ENCODE measurements at places on chromosomes 12 and 14.
A peak's percentile ranks its signal among the peaks of the same experiment; 100 is the strongest.

DNA sequence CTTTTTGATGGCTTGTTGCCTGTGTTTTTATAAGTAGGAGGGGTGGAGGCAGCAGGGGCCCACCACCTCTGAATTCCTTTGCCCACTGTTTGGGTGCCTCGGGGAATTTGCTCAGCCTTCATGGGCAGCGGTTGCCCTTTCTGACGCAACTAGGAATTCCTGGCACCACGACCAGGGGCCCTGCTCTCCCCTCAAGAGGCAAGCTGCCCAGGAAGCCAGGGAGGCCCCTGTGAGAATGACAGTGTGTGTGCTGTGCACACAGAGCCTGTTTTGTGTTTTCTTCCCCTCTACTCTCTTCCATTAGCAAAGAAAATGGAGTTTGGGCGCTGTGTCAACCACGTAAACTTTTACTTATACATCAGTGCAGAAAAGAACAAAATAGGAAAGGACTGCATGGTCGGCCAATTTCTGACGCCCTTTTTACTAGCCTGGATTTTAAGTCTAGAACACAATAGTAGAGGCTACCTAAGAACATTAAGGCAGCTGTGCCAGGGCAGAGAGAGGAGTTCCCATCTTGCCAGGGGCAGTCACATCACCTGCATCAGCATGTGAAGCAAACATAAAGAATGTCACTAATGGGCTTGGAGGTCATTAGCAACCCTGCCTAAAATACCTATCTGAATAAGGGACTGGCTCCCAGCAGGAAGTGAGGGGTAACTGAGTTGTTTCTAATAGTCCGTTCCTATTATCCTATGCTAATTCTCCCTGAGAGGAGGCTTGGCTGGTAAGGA, 17.9 kb upstream of the PTGR2 start:
- peak; percentile 54 for DNase-seq

DNA sequence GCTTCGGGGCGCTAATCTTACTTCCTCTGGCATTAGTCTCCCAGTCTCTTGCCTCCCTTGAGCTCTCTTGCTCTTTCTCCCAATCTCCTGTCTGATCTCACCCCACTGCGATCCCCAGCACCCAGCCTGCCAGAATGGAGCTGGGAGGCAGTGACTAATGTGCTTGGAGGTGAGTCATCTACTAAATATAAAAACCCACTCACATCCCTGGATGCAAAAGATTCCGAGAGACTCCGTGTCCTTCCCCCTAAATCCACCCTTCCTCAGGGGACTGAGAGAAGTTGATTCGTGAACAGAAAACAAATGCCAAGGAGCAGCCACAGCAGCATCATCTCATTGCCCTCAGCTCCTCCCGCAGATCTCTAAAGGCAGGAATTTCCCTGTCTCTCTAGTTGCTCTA, 45.7 kb upstream of the KCNA5 start:
- DNase-seq = peak; percentile 99

DNA sequence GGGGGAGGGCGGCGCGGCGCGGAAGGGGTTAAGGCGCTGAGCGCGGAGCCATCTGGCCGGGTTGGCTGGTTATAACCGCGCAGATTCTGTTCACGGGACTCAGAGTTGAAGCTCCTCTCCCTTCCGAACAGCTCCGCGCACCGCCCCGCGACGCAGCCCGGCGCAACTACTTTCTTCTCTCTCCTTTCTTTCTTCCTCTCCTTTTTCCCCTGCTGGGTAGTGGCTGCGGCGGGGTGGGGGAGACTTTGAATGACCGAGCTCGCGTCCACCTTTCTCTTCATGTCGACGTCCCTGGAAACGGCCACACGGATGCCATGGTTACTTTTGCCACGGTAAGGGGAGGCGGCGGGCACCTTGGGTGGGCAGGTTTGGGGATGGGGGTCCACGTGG, at the start of gene NTF3:
NTF3 (plus strand) TSS at position 98 of the 390 bp plus-strand sequence; CDS start at position 315, 217 bp downstream.
- DNase-seq = peak; percentile 71

DNA sequence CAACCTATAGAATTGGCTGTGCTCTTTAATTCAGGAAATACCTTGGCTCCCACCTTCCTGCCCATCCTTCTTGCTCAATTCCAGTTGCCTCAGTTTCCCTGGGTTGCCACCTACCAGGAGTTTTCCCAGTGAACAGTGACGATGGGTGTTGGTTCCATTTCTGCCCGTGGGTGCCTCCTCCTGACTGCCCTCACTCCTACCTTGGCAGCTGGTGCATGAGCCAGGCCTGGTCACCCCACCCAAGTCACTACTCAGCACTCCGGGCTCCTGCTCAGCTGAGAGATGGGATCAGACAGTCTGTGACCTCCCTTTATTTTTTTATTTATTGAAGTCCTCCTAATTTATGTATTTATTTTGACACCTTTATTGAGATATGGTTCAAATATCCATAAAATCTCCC, 31.0 kb upstream of the PTGR2 start:
- no peak for DNase-seq

- DNase-seq = no peak
These were observed 663 bp downstream of the PTGER2 start for GRCh38 chr14:52314595-52315354.

GRCh38 chr14:36947362-36947761, 225.0 kb downstream of the SLC25A21 start:
- no peak for DNase-seq

DNA sequence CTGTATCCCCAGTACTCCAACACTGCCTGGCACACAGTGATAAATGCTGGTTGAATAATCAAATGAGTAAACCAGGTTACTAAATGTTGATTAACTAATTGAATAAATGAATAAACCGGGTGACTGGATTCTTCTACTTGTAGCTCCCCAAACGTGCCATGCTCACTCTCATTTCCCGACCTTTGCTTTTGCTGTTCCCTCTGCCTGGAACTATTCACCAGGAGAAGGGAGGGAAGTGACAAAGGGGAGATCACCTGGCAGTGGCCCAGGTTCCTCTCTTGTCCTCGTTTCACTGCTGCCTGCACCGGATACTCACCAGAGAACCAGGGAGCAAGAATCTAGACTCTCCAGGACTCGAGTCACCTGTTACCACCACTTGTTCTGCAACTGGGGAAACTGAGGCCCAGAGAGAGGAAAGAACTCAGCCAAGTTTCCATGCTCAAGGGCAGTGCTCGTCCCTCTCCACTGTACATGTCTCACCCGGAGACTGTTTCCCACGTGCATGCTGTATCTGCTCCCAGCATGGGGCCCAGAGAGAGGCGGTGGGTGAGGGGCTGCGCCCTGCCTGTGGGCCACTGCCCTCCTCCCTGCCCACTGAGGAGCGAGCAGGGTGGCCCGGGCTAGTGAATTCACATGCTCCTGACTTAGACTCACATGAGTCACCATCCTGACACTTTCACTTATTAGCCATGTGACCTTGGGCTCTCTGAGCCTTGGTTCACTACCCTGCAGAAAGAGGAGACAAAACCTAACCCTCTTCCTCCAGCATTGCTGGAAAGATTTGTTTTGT, 17.7 kb upstream of the POP5 start:
- DNase-seq = peak; percentile 36

GRCh38 chr14:26765301-26765700, 167.5 kb upstream of the NOVA1 start:
- peak; percentile 29 for DNase-seq

DNA sequence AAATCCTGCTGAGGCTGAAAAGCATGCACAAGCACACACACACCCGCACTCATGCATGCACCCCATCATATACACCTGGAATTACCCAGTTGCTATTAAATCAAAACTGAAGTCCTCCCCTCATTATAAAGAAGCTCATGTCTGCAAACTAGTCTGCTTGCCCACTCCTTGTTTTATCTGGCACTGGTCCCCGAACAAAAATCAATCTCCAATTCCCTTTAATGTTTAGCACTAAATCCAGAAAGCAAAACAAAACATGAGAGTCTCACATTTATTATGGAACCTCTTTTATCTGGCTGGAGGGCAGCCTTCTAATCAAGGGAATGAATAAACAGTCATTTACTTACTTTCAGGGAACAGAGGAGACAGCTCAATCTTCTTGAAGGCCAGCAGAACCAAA, 1093.4 kb upstream of the FLRT2 start:
- DNase-seq = no peak

- DNase-seq = peak; percentile 60
These were observed 73.1 kb upstream of the CEP83 start for GRCh38 chr12:94532490-94533422.

GRCh38 chr14:104877066-104877805, 12.2 kb downstream of the CEP170B start:
- DNase-seq = no peak

- DNase-seq = peak; percentile 95
These were observed 35.9 kb downstream of the ACADS start for GRCh38 chr12:120761519-120761934.

GRCh38 chr14:63383776-63384367, 65.1 kb upstream of the GPHB5 start:
- no peak for DNase-seq

- DNase-seq = no peak
These were observed 274.1 kb upstream of the DAAM1 start for GRCh38 chr14:58914279-58914855.

- DNase-seq = no peak
These were observed 66.4 kb downstream of the RFLNA start for GRCh38 chr12:124361074-124361970.

DNA sequence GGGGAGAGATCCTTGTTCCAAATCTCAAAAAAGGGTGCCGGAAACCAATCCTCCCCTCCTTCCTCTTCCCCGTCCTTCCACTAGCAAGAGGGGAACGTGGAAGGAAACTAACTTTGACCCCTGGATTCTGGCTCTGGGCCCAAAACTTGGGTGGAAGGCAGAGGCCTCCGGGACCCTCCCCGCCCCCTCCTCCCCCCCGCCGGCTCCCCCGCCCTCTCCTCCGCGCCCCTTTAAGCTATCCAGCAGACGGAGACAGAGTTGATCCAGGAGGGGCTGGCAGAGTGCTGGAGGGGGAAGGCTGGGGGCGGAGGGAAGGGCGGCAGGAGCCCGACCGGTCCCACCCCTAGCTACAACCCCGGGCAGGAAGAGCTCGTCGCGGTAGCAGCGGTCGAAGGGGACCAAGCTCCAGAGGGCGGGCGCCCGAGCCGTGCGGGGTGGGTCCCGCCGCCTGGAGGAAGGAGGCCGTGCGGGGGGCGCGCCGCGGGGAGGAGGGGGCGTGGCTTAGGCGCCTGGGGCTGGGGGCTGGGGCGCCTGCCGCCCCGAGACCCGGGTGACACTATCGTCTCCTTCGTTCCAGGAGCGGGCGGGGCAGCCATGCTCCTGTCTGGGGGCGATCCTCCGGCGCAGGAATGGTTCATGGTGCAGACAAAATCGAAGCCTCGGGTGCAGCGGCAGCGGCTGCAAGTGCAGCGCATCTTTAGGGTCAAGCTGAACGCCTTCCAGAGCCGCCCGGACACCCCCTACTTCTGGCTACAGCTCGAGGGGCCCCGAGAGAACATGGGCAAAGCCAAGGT, at the start of gene NYNRIN:
NYNRIN (plus strand) TSS at position 351 of the 794 bp plus-strand sequence; CDS start at position 595, 244 bp downstream.
- DNase-seq = peak; percentile 57

DNA sequence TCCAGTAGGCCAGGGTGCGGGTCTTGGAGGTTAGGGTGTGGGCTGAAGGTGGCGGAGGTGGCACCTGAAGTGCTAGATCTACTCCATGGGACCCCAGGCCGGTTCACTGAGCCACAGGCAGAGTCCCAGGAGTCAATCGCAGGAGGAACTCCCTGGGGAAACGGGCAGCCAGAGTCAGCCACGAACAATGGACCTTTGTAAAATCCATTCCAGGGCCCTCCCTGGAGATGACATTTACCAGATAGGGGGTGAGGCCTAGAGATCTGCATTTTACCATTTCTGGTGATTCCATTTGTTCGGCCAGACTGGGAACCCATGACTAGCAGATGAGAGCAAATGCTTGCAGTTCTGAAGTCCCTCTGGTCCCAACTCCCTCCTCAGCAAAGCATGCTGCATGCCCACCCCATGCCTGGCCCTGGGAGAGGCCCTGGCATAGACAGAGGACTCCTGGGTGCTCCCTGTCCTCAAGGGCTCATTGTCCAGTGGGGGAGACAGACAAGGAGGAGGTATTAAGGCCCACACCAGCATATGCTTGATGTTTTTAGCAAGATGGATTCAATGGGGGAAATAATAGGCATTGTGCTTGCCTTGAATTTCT, 115.5 kb downstream of the EML1 start:
- DNase-seq = no peak

GRCh38 chr12:93377252-93378195, at the start of gene NUDT4:
NUDT4 (plus strand) TSS chr12:93377925; CDS start chr12:93378323, 398 bp downstream.
- peak; percentile 97 for DNase-seq

All from fibroblast of skin of scalp (primary cell).